ENCODE measurements at places on chromosomes 2 and 18.

DNA sequence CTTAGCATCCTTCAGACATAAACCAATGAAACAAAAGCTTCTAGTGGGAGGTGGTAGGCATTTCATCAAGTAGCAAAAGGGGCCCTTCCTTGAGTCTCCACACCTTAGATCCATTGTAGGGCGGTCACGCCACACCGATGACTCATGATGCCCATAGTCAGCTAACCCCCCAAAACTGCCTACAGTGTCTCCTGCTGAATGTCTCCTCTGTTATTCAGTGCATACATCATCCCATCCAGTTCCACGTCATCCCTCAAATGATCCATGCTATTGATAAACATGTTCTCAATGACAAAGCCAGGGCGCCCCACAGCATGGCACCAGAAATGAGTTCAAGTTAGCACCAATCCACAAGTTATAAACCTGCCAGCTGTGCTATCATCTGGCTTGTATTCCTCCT is 57.4 kb upstream of the ACKR3 start:
- DNase-seq: no peak

- DNase-seq: no peak
These were observed 201.2 kb downstream of the MYCN start for GRCh38 chr2:16141641-16141921.

- DNase-seq: no peak
These were observed 57.4 kb downstream of the STK39 start for GRCh38 chr2:168189835-168190569.

DNA sequence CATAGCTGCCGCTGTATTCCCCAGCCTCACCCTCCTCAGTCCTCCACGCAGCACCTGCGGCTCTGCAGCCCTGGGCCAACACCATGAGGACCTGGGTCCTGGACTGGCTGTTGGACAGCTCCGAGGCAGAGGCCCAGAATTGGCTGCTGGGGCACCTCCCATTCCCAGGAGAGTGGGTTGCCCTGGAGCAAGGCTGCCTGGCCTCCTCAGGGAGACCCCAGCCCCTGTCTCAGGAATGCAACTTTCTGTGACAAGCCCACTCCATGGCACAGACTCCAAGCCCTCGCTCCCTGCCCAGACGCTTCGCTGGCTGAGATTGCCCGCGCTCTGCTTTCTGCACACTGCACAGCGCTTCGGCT is 33.0 kb downstream of the CYP26B1 start:
- DNase-seq: no peak

DNA sequence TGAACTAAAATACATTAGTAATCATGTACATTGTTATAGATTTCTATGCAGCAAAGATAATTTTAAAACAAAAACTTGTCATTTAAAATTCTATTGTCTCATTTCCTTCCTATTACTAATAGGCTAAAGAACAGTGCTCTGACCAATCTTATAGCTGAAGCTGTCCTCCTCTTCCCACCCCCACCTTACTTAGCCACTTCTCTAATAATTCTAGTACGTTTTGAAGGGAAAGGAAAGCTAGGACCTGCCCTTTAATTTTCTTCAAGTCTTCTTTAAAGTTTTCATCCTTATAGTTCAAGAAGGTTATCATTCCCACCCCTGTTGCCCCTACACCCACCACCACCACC is 121.6 kb downstream of the RBMS1 start:
- DNase-seq: no peak

DNA sequence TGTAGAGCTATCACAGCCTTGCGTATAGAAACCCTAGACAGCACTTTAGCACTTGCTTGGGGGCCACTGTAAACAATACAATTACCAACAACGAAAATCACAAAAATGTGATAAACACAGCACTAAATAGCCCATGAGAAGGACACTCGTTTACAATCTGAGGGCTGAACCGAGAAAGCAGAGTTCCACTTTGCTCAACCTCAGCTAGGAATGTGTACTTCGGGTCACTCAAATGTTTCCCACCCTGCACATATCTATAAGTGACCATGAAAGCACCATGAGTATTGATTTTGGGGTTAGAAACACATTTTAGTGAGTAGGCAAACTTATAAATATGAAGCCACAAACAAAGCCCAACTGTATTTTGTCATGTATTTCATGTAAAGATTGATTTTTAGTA is 62.3 kb downstream of the FRZB start:
- no peak for DNase-seq

GRCh38 chr18:42072407-42072806 is 117.4 kb downstream of the PIK3C3 start:
- no peak for DNase-seq

DNA sequence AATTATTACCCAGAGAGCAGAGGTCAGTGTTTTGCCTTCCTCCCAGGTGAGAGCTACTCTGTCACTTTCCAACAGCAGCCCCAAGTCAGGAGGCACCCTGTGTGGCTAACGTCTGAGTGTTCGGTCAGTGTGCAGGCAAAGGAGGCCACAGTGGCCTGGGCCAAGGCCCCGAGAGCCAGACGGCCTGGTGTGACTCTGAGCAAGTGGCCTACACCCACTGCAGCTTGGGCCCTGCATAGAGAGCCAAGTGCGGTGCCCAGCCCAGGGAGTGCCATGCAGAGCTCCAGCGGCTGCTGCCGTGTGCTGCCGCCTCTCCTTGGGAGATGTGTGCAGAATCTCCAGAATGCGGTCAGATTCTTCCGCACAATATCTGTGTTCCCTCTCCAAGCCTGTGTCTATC is 70.4 kb downstream of the GNAL start:
- no peak for DNase-seq

DNA sequence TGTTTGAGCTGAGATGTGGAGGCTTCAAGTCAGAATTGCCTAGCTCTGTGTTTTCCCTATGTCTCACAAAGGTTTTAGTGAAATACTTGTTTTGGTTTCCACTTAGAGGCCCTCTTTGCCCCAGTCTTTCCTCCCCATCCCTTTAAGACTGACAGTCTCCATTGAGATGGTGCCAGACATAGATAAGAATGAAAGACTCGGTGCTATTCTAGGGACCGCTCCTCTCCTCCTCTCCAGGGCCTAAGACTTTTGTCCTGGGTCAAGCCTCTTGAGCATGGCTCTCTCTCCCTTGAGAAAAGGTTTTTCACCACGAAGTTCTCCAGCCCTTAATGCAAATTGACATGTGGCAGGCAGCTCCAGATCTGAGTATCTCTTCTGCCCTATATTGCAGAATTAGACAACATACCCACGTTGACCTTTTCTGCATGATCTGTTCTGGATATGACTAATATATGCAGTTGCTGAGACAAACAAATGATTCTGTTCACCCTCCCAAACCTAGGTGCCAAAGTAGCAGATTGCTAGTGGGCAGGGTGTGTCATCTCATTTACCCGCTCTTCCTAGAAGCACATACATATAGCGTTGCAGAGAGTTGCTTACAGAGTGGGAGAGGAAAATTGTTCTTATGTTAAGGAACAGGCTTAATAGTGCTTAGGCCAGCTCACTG is 47.5 kb upstream of the ACSL3 start:
- no peak for DNase-seq

DNA sequence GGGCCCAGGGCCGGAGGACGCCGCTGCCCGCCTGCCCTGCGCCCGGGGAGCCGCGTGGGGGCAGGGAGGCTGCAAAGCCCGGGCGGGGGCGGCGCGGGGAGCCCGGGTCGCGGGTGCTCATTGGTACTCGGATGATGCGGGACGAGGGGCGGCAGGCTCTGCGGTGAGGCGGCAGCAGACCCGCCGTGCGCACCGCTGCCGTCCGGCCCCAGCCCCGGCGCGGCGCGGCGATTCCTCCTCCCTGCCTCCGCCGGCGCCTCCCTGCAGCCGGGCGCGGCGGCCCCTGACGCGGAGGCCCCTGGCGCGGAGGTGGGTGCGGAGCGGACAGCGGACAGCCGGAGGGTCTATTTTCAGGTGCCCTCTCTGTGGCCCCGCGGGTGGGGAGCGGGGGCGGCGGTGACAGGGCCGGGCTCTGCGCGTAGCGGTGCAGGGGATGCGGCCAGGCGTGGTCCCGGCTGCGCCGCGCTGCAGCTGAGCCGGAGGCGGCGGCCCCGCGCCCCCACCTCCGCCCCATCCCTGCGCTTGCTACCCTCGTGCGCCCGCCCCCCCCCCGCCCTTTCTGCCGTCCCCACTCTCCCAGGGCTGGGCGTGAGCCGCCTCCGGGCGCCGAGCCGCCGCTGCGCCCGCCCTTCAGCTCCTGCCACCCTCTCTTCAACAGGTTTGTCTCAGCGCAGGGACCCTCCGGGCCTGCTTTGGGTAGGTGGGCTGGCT is 640 bp downstream of the SPTBN1 start:
- peak; percentile 72 for DNase-seq

GRCh38 chr2:26674002-26674751 is 18.3 kb upstream of the KCNK3 start:
- no peak for DNase-seq

GRCh38 chr2:176533505-176534193 is 264.4 kb downstream of the MTX2 start:
- DNase-seq: no peak

- no peak for DNase-seq
These were observed 57.4 kb downstream of the COPS8 start for GRCh38 chr2:237143118-237143517.

DNA sequence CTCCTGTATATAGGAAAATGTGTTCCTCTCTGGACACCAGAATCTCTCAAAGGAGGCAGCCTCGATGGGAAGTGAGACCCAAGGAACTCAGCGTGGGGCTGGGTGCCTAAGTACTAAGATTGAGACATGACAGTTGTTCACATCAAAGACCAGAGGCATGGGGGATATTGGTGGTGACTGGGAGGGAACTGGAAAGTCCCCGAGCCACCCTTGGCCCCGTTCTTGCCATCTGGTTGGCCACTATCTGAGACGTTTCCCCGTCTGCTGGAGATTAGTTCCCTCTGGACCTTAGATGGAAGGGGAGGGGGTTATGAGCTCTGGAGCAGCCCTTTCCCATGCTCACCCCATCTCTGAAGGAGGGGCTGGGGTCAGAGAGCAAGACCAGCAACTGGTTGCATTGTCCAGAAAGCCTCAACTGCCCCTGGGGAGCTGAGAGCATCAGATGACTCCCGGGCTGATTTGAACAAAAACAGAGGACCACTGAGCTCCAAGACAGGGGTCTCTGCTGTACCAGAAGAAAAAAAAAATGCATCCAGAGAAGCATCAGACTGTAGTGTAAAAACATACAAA is 11.8 kb downstream of the FBLN7 start:
- DNase-seq: no peak

GRCh38 chr2:232668805-232669444 is 28.2 kb upstream of the GIGYF2 start:
- DNase-seq: peak; percentile 50

- peak; percentile 77 for DNase-seq
These were observed 97.3 kb upstream of the PIEZO2 start for GRCh38 chr18:11246495-11247300.

- no peak for DNase-seq
These were observed 8.0 kb upstream of the KCMF1 start for GRCh38 chr2:84962917-84963316.

GRCh38 chr2:239852272-239852671 is 172.9 kb downstream of the NDUFA10 start:
- DNase-seq: peak; percentile 27

DNA sequence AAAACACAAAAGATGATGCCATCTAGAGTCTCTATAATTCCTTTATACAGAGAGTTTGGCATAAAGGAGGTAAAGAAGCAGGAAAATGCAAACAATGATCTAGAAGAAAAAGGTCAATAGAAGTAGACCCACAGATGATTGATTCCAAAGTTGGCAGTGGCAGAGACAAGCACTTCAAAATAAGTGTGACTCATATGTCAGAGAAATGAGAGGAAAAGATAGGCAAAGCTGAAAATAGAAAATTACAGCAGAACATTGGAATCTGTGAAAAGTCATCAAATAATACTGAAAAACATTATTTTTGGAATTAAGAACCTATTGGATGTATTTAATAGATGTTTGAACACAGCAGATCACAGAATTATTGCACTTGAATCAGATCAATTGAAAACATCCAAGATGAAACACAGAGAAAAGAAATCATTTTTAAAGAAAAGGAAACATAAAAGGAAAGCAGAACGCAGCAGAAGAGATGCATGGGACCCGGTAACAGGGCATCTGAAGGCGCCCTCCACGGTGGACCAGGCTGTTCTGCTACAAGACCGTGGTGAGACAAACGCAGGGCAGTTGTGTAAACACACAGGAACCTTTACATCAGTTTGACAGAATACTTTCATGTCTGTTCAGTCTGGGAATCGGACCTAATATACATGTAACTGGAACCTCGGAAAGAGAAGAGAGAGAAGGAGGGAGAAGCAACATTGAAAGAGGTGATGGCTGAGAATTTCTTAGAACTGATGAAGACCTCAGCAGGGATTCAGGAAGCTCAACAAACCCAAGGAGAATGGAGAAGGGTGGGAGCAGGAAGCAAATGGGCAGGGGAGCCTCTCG is 74.6 kb upstream of the GPC1 start:
- no peak for DNase-seq

DNA sequence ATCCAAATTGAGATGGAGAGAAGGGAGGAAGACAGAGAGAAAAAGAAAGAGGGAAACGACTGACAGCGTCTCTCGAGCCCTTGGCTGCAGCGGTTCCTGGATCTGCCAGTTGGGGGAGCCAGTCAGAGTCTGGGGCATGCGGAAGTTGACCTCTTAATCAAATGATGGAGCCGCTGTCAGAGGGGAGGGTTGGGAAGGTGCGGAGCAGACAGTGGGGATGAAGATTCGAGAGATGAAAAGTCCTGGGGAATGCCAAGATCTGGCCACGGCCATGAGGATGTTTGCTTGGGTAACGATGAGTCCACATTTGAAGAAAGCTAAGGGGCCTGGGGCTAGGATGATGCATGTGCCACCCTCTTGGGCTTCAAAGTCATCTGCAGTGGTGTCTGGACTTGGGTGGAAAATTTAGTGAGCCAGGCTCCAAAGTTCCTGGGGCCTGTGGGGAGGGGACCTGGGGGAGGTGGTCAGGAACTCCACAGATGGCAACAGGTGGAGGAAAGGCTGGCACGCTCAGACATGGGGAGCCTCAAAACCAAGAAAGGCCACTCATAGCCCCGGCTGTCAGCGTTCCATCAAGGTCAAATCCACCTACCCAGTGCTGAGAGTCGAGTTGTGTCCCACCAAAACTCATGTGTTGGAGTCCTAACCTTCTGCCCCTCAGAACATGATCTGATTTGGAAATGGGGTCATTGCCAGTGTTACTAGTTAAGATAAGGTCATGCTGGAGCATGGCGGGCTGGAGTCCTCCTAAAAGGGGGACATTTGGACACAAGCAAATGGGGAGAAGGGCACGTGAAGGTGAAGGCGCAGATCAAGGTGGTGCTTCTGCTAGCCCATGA is 200.1 kb downstream of the NDUFA10 start:
- DNase-seq: peak; percentile 27

- DNase-seq: peak; percentile 74
These were observed 176.1 kb upstream of the TNP1 start for GRCh38 chr2:217035967-217036366.

- DNase-seq: no peak
These were observed 76.6 kb downstream of the BMPR2 start for GRCh38 chr2:202452744-202453143.

- DNase-seq: no peak
These were observed 103.0 kb upstream of the STK17B start for GRCh38 chr2:196274387-196274809.

Measured in right forelimb (tissue), 1 donor.